ENCODE measurements at places on chromosomes 12 and 14.

GRCh38 chr14:104196461-104197140, 58.2 kb downstream of the KIF26A start:
- DNase-seq = no peak

GRCh38 chr14:33737446-33737845, 213.4 kb downstream of the EGLN3 start:
- no peak for DNase-seq

- peak; percentile 44 for DNase-seq
Observed at GRCh38 chr14:91349481-91350074, 68.0 kb downstream of the CCDC88C start.

GRCh38 chr12:54042970-54043853, 10.4 kb downstream of the HOXC5 start:
- DNase-seq = no peak

DNA sequence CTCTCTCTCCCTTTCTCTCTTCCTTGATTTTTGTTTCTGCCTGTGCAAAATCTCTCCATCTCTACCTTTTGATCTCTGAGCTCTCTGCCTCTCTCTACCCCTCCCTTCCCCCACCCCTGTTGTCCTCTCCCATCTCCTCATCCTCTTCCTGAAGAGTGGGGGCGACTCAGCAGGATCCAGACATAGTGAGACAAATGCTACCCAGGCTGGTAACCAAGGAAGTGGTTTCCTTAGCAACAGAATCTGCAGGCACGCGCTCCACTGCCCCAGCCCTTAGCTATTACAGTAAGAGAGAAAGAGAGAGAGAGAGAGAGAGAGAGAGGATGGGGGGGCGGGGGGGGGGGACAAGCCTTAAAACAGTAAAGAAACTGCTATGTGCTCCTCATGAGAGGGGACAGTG, 85.6 kb downstream of the CMKLR1 start:
- no peak for DNase-seq

- no peak for DNase-seq
Observed at GRCh38 chr14:90815822-90816662, at the start of gene TTC7B. TSS of gene TTC7B (minus strand) at chr14:90816430. CDS start at chr14:90816295, 135 bp downstream.

GRCh38 chr12:44863867-44864266, 12.2 kb downstream of the NELL2 start:
- DNase-seq = no peak

- DNase-seq = no peak
Observed at GRCh38 chr12:53624458-53624857, 1.7 kb downstream of the ATF7 start.

DNA sequence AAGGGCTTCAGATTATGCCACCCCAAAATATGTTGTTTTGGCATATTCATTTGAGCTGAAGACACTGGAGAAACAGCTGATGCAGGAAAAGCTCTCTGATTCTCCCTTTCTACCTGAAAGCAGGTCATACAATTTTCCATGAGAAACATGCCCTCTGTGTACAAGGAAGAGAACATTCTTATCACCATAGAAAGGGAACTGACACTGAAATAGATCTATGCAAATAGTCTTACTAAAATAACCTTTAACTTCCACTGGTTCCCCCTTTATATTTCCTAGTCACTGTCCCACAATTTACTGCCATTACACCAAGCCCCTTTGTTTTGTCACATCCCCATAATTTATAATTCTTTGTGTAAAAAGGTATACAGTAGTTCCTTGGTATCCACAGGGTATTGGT, 9.6 kb upstream of the PHC1 start:
- DNase-seq = no peak

DNA sequence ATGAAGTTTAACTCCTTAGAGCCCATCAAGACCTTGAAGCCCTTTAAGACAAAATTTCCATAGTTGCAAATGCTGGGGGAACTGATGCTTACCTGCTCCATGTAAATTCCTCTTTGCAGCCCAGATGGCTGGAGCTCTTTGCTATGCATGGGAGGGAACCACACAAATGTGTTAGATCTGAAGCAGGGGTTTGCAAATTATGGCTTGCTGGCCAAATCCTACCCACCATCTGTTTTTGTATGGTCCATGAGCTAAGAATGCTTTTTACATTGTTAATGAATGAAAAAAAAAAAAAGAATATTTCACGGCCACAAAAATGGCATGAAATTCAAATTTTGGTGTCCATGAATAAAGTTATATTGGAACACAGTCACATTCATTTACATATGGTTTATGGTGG, 74.6 kb downstream of the GCH1 start:
- DNase-seq = no peak

GRCh38 chr12:1289371-1290155, 298.5 kb downstream of the ERC1 start:
- DNase-seq = no peak

- DNase-seq = no peak
Observed at GRCh38 chr14:73599499-73599898, 7.8 kb downstream of the ACOT4 start.

- no peak for DNase-seq
Observed at GRCh38 chr14:56694609-56695008, 115.0 kb downstream of the TMEM260 start.

All from activated gamma-delta T cell treated with Interleukin-2 at 50 U/mL for 16 hours (primary cell).